NCI-H526 treated with DMSO at 0.1 percent for 48 hours (cell line): ENCODE measurements at places on chromosomes 12 and 14.
A peak's percentile ranks its signal among the peaks of the same experiment; 100 is the strongest.

- DNase-seq = peak; percentile 41
These were observed 473.0 kb downstream of the DPF3 start for GRCh38 chr14:72420749-72421474.

DNA sequence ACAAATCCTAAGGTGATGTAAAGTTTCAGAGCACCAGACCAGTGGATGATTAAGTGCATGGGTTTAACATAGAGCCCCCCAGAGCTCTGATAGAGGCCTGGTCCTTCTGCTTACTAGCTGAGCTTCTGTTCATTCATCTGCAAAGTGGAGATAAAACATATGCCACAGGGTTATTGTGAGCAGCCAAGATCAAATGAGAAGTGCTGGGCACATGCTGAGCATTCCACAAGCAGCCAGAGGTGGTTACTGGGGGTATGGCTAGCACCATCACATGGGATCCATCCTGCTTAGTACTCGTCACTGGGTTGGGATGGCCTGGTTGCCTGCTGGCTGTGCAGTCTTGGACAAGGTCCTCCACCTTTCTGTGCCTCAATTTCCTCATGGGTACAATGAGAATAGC is 18.0 kb upstream of the SMUG1 start:
- DNase-seq = no peak

GRCh38 chr12:59980476-59980875 is 384.6 kb downstream of the SLC16A7 start:
- no peak for DNase-seq

DNA sequence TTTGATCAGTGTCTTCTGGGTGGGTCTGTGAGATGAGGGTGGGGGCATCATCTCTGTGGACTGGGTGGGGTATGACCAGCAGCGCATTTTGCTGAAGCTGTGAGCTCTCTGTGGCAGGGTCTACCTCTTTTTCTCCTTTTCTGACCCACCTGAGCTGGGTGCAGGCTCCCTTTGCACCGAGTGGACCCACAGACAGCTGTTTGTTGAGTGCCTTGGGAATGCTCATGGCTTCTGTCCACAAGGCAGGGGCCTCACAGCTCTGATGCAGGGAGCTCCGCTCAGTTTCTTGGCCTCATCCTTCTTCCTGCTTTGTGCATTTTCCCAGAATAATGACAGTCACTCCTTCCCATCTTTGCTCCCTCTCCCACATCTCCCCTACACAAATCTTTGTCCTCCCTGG is 380.6 kb downstream of the DPF3 start:
- DNase-seq = no peak

DNA sequence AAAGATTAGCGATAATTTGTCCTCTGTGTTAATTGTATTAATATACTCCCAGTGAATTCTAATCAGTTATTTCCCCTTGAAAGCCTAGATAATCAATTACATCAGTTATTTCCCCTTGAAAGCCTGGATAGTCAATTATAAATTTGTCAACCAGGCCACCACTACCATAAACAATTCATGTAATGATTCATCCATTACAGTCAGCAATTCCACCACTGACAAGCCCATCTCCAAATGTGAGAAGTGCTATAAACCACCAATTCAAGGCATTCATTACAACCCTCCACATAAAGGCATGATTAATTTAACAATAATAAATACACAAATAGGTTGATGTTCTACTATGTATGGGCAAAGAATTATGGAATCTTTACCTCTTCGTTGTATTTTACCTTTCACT is 40.9 kb downstream of the INTS13 start:
- DNase-seq = no peak

GRCh38 chr14:44820230-44820964 is 141.3 kb downstream of the KLHL28 start:
- DNase-seq = no peak

- DNase-seq = peak; percentile 56
These were observed 13.3 kb upstream of the PITPNM2 start for GRCh38 chr12:123164222-123164621.

DNA sequence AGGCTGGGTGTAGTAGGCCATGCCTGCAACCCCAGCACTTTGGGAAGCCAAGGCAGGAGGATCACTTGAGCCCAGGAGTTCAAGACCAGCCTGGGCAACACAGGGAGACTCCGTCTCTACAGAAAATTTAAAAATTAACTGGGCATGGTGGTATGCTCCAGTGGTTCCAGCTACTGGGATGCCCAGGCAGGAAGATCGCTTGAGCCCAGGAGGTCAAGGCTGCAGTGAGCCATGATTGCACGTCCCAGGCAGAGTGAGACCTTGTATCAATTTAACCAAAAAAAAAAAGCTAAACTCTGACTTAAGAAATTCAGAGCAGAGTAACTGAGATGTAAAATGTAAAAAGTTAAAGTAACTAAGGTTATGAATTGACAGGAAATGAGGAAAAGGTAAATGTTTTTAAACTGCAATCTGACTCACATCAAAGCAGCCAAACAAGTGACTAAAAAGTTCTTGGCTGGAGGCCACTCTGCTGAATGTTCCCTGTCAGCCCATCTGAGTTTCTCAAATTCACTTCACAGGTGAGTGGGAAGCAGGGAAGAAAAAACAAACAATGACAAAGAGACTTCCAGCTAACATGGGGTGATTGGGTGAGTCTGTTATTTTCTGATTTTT is 21.3 kb downstream of the PRKD1 start:
- DNase-seq = no peak

DNA sequence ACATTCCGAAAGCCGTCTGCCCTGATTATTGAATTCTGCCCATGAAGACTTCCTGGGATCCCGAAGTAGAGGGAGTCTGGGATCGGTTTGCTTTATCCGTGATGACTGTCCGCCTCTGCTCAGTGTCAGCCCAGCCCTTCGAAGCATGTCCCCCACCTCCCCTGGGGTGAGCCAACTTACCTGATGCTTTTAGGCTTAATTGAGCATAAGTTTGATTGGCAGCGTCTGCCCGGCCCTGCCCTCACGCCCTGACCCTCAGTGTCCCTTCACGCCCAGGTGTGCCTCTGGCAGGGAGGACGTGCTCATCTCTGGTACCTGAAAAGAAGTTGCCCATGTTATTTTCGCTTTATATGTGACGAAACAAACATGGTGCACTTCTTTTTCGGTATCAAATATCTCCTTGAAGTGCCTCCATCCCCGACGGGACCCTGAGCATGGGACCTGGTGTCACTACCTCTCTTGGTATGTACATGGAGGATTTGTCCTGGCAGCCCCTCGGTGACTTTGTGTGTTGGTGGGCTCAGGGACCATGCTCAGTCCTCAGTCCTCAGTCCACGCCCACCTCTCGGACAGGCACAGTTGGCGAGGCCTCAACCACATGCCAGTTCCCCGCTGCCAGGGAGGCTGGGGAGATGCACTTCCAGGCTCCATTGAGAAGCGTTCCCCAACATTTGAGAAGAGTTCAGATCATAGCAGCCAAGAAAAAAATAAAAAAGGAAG is 130.1 kb upstream of the RTL1 start:
- no peak for DNase-seq

DNA sequence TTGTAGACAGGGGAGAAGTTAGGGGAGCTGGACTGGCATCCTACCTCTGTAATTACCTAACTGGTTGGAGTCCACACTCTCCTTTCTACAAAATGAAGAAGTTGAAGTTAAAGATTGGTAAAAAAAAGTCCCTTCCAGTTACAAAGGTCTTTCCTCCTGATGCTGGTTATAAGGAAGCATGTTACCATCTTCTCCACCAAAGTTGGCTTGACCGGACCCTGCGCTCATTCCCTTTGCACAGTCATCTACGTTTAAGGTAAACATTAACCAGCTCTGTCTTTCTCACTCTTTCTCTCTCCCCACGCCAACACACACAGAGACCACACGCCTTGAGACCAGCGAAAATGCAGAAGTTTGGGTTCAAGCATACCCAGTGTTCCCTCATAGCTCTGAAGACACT is 11.9 kb downstream of the FBLN5 start:
- no peak for DNase-seq

GRCh38 chr14:79466938-79467527 is 744.3 kb downstream of the DIO2 start:
- no peak for DNase-seq

DNA sequence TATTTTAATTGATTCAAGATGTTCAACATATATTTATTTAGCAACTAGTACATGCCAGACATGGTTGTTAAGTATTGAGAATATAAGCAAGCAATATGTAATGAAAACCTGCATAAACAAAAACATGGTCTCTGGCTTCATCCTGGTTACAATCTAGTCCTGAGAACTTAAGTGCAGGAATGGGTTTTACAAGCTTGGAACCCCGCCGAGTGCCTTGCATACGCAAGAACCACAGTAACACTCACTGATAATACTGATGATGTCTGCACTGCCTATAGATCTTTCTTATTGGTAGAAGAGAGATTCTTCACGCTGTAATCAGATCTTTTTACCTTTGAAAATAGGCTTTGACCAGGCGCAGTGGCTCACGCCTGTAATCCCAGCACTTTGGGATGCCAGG is 22.9 kb upstream of the CALM1 start:
- DNase-seq = no peak
